Ovary (tissue), 10 donors: ENCODE measurements at places on chromosomes 5 and 9.

DNA sequence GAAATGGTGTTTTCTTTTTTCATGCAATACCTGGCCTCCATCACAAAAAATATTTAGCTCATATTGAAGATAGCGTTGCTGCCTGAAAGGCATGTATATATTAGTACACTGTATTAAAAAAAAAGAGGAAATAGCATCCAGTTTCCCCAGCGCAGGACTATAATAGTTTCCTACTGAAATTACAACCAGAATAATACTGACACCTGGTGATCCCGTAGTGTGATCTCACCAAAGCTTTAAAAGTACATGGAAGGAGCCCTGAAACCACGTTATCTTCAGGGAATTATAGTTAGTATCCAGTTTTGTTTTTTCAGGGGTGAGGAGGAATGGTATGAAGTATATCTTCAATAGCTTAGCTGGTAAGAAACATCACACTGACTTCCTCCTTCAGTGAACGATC, 264.9 kb downstream of the CD180 start:
- DNase-seq, result no peak

DNA sequence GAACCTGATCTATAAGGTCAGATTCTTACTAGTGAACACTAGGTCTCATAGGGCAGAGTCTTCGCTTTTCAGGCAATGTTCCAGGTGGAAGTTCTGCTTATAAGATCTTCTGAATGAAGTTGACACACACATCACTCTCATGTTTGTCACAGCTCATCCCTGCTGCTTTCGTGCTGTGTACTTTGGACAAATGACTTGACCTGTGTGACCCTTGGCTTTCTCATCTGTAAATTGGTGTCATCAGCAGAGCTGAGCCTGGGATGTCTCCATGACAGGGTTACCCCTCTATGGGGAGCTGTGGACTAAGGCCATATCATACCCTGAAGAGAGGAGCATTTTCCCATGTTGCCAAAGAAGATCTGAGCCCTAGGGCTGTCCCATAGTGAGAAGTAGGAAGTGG, 2.8 kb downstream of the DELE1 start:
- DNase-seq, result no peak

DNA sequence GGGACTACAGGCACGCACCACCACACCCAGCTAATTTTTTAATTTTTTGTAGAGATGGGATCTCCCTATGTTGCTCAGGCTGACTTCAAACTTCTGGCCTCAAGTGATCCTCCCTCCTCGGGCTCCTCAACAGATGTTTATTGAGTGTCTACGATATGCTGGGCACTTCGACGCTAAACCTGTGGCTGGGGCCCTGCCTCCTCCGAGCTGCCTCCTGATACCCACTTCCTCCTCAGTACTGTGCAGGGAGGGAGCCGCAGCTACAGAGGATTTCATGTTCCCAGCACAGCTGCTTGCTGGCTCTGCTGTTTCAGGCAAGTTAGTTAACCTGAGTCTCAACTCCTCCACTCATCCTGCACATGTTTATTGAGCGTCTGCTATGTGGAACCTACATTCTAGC, 9.6 kb downstream of the AIF1L start:
- DNase-seq, result no peak

DNA sequence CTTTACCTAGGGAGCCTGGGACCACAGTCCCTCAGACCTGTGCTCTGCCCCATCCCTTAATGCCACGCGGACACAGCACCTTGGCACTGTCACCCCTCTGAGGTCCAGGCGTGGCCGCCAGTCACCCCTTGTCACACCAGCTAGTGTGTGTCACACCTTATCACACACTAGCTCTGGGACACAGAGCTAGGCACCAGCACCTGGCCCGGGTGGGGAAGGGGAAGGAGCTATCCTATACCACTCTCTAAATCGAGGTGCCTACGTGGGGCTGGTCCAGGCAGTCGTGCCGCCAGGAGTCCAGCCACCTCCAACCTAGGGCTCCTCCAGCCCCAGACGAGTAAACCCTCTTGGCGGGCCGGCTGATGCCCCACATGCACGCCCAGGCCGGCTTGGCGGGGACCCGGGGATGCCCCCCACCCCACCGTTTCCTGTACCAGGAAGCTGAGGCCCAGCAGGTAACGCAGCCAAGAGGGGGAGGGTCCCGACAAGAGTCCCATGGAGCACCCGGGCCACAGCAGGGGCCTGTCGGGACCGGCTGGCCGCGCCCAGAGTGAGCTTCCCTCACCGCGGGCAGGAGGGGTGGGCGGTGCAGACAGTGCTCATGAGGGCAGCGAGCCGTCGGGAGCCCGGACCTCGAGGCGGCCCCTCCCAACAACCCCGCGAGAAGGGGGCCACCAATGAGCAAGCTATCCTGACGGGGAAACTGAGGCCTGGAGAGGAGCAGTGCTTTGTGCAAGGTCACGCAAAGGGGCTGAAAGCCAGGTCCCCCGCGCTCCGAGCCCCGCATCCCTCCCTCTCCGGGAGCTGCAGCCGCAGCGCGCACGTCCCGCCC, 550 bp downstream of the CORO2A start:
- no peak for DNase-seq

- no peak for DNase-seq
Measured at GRCh38 chr5:143752165-143752850, 59.7 kb upstream of the HMHB1 start.

DNA sequence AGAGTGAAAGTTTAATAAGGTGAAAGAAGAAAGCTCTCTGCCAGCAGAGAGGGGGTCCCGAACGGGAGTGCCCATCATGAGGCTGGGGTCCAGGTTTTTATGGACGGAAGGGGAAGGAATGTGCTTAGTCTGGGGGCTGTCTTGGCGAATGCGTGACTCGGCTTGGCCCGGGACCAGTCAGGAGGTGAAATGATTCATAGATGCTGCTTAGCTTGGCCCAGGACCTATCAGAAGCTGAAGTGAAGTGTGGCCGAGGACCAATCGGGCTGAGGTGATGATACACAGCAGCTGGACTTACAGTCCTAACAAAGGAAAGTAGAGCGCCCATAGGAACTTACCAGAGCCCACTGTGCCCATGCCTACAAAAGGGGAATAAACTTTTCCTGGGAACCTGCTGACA, 3.9 kb upstream of the FKTN start:
- no peak for DNase-seq

DNA sequence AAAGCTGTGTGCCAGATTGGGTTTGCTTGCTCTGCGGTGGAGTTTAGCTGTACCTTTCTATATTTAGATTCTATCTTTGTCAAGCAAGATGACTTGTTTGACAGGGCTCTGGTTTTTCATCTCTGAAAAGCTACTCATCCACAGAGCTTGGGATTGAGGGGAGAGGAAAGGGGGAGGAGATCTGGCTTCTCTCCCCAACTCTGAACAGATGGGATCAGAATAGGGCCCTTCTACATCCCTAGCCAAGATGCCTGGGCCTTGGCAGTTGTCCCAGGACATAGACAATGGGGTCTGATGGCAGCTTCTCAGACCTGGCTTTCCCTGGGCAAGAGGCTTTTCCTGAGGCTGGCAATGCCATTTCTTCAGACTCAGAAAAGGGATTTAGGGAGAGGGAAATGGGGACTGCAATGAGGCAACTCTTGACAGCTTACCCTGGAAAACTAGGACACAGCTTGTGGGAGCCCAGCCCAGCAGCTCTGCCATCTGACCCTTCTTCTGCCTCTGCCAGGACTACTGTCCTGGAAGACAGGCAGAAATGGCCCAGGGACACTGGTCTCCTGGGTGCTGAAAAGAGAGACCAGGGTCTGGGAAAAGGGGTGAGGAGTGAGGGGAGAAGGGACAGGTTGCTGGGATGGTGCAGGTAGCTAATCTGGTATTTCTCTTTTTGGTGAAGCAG, 50.2 kb upstream of the ASTN2 start:
- DNase-seq, result no peak

DNA sequence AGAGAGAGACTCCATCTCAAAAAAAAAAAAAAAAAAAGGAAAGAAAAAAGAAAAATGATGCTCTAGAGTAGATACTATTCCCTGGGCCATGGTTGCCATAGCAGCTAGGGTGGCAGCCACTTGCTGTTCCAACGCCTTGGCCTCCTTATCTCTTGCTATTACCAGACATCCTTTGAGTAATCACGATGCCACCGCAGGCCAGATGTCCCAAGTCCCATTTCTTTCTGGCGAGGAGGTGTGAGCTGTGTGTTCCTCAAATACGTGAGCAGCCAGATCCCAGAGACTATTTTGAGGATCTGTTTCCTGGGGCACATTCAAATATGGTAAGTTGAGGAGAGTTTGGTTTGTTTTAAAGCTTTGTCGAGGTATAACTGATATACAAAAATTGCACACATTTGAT, 23.4 kb upstream of the GFPT2 start:
- DNase-seq, result no peak

DNA sequence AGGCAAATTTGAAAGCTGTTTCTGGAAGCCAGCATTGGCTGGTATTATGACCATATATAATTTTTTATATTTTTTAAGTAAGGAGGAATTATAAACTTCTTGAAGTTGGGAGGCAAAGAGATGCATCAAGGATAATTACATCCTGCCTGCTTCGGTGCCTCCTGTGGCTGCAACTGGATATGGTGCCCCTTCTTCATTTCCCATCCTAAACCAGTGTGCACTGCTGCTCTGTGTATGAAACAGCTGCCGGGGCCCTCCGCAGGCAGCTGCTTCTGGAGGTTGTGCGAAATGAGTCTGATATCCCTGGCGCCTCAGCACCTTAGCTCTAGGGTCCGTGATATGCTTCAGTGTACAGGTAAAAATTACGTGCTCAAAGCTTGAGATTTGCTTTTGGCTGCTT, 304.2 kb downstream of the ENC1 start:
- DNase-seq, result no peak

DNA sequence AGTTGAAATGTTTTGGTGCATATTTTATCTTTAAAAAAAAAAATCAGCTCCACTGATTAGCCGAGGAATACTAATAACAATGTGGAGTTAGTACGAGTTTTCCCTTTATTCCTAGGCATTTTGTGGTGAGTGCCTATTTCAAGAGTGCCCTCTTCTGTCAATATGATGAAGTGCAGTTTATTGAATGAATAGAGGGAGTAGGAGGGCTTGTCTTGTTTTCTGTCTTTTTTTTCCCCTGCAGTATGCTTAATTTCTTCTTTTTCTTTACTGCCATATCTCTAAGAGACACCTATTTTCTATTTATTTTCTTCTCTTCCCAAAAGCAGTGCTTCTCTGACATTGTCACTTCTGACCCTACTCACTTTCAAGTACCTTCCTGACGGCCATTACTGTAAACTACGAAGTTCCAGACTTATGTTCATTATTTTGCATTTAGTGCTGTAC, 169.6 kb upstream of the PITX1 start:
- DNase-seq, result no peak

GRCh38 chr5:39216631-39217030, 2.7 kb downstream of the FYB1 start:
- DNase-seq, result no peak

GRCh38 chr5:112551419-112552032, 132.4 kb upstream of the EPB41L4A start:
- DNase-seq, result no peak

DNA sequence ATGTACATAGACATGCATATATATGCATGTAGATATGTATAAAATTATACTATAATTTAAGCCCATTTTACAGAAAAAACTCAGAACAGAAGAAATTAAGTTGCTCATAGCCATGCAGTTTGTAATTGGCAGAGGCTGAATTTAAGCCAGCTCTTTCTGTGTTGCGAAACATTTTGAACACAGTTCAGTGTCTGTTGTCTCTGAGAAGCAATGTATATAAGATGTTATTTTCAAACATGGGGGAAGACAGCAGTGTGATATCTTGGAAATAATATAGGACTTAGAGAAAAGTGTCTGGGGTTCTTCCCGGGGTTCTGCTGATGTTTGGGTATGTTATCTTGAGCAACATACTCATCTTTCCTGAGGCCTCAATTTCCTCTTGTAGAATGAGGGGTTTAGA, 37.6 kb downstream of the SVEP1 start:
- no peak for DNase-seq

DNA sequence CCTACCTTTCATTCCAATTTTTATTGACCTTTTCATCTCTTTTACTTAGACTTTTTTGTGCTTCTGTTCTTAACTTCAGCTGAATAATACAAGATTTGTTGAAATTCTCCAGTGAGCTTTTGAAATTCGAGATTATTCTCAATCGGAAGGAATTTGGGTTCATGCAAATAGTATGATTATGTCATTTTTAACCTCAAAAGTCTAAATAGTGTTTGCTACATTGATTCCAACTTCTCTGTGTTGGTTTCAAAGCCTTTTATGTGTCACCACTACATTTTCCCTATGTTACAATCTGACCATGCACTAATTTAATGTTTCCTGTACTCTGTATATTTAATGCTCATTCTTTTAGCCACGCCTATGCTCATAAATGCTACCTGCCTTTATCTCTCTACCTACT, 44.1 kb downstream of the VPS13A start:
- DNase-seq, result no peak

DNA sequence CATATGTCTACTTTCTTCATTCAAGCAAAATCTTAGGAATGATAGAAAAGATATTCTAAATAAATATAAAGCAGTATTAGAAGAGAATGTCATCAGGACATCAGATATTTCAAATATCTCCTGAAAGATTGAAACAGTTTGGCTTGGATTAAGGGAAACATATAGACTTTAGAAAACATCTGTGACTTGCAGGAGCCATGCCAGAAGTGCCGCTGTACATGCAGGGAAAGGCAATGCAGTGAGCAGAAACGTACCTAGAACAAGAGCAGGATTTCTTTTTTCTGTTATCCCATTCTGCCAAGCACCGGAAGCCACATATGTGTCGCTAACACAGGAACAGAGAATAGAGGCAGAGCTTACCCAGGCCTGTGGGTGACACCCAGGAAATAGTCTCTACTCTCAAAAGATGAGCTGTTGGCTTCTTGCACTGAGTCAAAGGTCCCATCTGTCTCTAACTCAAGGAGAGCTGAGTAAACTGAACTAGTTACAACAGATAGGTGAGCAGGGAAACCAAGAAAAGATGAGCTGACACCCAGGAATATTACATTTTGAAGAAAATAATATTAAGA, 5.8 kb downstream of the ADAMTS19 start:
- no peak for DNase-seq

DNA sequence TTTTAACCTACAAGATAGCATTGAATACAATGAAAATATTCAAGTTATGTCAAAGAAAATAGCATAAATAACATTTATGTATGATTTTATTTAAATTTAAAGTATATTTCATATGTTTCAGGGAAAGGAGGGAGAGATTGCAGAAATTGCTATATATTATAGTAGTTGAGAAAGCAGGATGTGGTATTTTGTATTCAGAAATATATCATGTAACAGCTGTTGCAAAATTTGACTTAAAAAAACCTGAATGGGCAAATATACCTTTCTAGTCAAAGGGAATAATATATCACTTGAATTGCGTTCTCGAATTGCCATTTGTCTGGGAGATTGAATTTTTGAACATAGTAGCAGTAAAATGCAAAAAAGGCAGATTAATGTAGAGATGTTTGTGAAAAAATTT, 80.6 kb downstream of the PAM start:
- no peak for DNase-seq

- DNase-seq, result no peak
Measured at GRCh38 chr5:38651806-38652205, 95.4 kb upstream of the LIFR start.
